ENCODE measurements at places on chromosomes 5 and 9.

DNA sequence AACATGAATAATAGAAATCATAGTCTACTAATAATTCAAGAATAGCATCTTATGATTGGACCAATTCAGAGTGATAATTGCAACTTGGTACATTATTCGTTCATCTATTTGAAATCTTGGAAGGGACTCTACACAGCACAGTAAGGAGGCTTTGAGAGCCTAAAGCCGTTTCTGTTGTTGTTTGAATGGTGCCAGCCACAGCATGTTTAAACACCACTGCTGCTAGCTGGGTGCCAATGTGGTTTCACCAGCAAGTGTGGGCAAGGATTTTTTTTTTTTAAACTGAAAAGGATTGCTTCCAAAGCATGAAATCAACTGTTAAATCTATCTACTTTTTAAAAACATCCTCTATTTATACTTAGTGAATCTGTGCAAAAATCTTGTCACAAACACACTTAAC is 253.9 kb upstream of the MAP3K1 start:
- DNase-seq, result no peak

DNA sequence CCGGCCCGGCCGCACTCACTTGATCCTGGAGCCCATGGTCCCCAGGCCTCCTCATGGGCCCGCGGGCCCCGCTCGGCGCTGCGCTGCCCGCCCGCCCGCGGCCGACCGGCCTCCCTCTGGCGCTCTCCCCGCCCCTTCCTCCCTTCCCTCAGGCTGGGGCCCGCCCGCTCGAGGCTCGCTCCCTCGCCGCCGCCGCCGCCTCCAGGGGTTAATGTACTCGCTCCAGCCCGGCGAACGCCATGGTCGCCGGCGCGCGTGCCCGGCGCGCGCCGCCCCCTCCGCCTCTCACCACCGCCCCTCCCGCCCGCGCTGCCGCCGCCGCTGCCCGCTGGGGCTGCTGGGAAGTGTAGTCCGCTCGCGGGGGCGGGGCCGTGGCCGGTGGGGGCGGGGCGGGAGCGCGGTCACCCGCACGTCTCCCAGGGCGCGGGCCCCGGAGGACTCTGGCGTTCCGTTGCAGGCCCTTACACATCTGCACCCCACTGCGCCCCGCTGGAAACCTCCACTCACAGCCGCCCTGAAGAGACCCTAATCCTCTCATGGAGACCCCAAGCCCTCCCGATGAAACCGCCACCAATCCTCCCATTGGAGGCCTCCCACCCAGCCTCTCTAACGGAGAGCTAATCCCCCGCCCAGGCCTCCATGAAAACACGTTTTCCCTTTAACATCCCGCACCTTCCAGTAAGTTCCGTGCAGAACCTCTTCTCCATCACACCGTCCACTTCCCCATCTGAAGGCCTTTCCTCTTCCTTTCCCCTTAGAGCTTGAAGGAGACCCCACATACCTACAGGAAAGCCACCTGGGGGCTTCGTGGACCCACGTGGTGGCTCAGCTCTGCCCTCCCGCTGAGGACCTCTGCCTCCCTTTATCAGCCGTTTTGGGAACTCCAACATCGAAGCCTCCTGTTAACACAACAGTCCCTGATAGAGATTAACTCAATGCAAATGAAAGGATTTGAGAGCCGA is at the start of gene DENND1A:
TSS of gene DENND1A (minus strand) at position 257 of the 962 bp plus-strand sequence. CDS start at position 36, 221 bp downstream.
- DNase-seq, result peak; percentile 82

DNA sequence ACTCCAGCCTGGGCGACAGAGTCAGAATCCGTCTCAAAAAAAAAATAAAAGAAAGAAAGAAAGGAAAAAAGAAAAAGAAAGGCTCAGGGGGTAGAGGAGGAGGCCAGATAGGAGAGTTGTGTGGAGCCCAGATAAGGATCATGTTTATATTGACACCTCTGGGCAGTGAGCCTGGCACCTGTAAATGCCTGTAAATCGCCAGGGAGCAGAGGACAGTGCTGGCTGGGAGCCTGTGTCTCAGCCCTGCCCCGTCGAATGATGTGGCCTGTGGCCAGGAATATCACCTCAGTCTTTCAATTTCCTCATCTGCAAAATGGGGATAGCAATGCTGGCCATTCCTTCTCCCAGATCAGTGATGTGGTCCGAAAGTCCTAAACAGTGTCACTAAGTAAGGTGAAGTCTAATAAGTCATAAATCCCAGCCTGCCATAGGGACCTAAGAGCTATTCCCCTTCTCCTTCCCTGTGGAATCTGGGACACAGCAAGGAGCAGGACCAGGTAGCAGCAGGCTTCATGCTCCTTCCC is 10.3 kb upstream of the ABO start:
- DNase-seq, result no peak

DNA sequence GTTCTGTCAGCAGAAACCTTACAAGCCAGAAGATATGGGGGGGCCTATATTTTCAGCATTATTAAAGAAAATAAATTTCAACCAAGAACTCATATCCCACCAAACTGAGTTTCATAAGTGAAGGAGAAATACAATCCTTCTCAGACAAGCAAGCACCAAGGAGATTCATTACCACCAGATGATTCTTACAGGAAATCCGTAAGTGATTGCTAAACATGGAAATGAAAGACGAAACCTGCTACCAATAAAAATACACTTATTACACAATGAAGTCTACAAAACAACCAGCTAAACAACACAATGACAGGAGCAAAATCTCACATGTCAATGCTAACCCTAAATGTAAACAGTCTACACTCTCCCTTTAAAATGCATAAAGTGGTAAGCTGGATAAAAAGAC is 17.8 kb upstream of the C9orf72 start:
- DNase-seq, result no peak

DNA sequence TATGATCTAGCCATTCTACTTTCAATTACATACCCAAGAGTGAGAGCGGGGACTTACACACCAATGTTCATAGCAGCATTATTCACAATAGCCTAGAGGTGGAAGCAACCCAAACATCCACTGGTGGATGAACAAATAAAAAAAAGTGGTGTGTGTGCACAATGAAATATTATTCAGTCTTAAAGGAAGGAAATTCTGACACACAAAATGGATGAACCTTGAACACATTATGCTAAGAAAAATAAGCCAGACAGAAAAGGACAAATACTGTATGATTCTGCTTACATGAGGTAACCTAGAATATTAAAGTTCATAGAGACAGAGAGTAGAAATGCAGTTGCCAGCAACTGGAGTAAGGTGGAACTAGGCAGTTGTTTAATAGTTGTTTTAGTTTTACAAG is 22.1 kb downstream of the ETF1 start:
- DNase-seq, result no peak

DNA sequence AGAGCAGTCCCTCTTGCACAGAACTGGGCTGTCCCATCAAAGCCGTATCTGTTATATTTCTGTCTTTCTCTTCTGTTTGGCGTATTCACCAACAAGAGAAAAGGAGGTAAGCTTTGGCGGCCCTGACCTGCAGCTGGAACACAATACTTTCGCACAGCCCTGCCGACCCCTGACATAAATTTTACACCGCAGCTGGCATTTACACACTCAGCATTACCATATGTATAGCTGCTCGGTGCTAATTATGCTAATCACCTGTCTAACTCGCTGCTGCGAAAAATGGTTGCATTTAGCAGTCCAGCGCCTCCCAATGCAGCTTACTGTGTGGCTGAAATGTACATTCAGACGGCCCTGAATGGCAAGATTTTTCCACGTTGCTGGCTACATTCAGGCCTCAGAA is 20.8 kb downstream of the PTCH1 start:
- DNase-seq, result no peak

- DNase-seq, result peak; percentile 61
Observed at GRCh38 chr5:142426129-142427014, 101.6 kb upstream of the SPRY4 start.

- peak; percentile 32 for DNase-seq
Observed at GRCh38 chr5:74673011-74673790, 11.8 kb upstream of the HEXB start.

- DNase-seq, result peak; percentile 44
Observed at GRCh38 chr9:33170464-33171415, 3.6 kb upstream of the B4GALT1 start.

DNA sequence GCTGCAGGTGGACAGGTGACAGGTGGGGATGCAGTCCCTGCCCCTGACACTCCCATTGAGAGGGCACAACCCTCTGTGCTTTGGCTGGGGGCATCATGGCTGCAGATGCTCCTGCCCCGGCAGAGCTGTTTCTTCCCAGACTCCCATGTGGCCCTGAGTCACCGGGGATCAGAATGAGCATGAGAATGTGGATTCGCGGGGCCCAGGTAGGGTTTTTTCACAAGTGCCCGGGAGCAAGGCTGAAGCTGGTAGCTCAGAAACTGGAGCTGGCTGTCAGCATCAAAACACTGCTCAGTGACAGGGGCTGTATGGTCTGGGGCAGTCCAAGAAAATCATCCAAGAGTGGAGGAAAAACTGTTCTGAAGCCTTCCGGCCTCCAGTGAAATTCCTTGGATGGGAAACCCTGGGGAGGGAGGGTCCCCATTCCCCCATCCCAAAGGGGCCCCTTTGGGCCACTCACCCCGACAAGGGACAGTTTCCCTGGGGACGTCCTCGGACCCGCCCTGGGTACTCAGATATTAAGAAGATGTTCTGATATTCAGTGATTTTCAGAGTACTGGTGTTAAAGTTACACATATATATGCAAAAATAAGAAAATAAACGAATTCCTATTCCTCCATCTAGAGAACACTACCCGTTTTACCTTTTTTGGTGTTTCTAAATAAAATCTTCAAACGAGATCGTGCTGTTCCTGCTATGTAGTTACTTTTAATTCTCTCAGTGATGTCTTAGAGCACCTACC is 120.1 kb upstream of the LPCAT1 start:
- DNase-seq, result no peak

DNA sequence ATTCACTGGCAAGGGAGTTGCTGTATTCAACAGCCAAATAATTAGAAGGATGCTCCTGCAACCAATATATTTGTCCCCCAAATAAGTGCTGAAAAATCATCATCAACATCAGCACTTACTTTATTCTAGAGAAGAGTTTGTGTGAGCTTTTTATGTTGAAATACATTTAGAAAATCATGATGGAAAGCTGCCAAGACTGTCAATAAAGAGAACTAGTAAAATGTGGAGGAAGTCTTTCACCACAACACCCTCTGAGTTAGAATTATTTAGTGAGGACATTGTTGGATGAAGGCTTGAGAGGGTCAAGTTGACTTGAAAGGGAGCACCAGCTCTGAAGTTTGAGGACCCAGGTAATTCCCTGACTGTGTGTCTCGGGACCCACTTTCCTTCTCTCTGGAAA is 100.2 kb upstream of the TBCA start:
- DNase-seq, result no peak

- no peak for DNase-seq
Observed at GRCh38 chr5:155053501-155053900, 39.9 kb downstream of the KIF4B start.

DNA sequence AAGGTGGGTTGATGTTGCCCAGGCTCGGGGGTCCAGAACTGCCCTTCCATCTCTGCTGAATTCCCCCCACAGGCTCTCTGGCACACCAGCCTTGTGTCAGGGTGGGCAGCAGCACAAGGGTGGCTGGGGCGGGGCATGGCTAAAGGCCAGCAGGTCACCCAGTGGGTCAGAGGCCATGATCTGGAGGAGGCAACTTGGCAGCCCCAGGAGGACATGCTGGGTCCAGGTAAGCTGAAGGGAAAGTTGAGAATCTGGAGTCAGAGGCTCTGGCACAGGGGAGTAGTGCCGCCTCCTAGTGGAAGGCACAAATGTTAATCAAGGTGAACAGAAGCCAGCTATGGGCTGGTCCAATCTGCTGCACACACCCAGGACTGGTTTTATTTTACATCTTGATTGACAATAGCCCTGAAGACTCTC is 6.2 kb downstream of the TMEM8B start:
- DNase-seq, result no peak

DNA sequence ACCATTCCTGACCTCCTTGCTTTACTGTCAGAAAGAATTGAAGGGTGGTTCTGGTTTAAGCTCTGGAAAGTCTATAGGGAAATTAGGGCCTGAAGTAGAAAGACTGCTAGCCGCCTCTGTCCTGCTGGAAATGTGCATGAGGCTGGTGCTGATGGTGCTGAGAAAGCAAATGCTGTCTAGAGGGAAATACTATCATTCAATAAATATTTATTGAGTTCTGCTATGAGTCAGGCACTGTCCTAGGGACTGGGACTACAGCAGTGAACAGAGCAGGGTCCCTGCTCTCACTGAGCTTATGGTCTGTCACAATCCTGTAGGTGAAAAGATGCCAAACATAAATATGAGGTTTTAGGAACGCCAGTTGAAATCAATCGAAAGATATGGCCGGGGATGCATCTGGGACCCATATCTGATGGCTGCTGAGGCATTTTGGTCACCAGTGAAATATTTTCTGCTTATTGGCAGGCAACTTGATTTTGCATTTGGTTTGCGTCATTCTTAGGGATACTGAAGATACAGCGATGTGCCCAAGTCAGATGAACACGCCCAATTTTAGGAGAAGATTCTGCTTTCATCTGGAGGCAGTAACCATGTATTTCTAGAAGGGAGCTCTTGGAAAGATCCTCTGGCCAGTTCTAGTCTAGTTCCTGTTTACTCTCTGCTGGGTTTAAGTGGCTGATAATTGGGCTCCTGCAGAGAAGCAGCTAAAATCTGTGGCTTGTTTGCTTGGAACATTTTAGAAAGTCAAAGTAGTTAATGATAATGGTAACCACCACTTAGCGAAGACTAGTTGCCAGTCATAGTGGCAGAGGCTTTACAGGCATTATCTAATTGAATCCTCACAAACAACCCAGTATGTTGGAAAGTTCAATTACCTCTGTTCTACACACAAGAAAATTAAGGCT is 73.3 kb downstream of the INSYN2B start:
- DNase-seq, result no peak

- no peak for DNase-seq
Observed at GRCh38 chr5:150245111-150245789, 44.3 kb downstream of the CAMK2A start.

- peak; percentile 98 for DNase-seq
Observed at GRCh38 chr9:106075960-106076327, 381.6 kb downstream of the TMEM38B start.

- DNase-seq, result no peak
Observed at GRCh38 chr5:169735913-169736312, 98.8 kb downstream of the DOCK2 start.

GRCh38 chr5:133120156-133120750 is 68.4 kb downstream of the HSPA4 start:
- DNase-seq, result no peak

DNA sequence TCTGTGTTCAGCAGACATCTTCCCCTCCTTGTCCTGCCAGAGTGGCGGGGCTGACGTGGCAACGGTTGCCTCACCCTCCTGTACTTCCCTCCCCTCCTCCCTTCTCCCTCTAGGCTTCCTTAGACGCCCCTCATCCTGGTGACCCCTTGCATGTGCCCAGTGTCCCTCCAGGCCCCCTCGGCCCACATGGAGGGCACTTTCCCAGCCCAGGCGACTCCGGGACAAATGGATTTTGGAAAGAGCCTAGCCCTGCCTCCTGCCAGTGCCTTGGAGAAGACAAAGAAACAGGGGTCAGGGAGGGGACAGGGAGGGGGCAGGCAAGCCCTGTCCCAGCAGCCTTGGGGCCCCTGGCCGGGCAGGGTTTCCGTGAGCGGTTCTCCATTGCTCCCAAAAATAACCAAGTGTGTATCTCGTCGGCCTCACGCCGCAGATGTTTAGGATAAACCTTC is 38.3 kb upstream of the NEURL1B start:
- no peak for DNase-seq

DNA sequence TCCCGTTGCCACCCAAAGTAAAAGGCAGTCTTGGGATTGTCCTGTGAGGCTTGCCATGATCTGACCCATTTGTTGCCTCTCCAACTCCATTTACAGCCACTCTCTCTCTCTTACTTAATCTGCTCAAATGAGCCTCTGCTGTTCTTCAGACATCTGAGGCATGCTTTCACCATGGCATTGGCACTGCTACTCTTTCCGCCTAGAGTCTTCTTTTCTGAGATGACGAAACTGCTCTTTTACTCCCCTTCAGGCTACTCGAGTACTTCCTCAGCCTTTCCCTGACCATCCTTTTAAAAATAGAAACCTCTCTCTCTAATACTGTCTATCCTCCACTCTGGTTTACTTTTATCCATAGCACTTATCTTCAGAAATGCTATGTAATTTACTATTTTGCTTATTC is 9.0 kb downstream of the FOCAD start:
- DNase-seq, result no peak

Measured in HT1080 (cell line).